ENCODE measurements at places on chromosomes 16 and 17.

GRCh38 chr16:59566446-59566845 is 832.3 kb upstream of the GOT2 start:
- no peak for DNase-seq

- no peak for DNase-seq
Observed at GRCh38 chr17:29607557-29608195, 14.7 kb downstream of the ANKRD13B start.

DNA sequence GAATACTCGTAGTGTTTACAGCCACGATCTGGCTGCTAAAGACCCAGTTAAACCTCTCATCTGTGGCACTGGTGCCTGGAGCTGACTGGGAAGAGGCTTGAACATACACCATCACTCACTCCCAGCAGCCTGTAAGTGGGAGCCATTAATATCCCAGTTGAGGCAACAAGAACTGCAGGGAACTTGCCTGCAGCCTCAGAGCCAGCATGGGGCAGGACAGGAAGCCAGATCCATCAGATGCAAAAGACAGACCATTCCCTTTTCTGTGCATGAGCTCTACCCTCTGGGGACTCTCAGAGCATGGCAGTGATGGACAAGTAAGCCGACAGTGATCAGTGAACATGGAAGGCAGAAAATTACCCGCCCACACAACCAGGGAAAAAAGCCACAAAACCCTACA is 91.8 kb downstream of the TMEM132E start:
- DNase-seq, result no peak

- DNase-seq, result no peak
Observed at GRCh38 chr16:68235108-68235886, 630 bp downstream of the ESRP2 start.
